Non-pigmented ciliary epithelial cell (primary cell): ENCODE measurements at places on chromosomes 3 and 15.

DNA sequence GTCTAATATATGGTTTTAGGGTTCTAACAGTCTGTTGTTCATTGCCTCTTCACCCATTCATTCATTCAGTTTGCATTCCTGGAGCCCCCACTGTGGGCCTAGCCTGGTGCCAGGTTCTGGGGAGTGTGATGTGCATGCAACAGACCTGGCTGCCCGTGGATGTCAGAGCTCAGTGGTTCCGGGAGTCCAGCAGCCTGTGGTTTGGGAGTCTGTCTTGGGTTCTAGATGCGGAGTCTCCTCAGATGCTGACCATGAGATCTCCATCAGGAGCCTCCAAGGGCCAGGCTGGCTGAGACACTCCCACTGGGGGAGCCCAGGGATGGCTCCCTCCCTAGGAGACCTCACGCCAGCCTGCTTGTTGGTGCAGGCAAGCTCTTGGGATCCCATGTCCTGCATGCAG, 92.1 kb upstream of the SEC13 start:
- DNase-seq = no peak

GRCh38 chr15:36370051-36370730, 209.2 kb upstream of the CDIN1 start:
- DNase-seq = no peak

DNA sequence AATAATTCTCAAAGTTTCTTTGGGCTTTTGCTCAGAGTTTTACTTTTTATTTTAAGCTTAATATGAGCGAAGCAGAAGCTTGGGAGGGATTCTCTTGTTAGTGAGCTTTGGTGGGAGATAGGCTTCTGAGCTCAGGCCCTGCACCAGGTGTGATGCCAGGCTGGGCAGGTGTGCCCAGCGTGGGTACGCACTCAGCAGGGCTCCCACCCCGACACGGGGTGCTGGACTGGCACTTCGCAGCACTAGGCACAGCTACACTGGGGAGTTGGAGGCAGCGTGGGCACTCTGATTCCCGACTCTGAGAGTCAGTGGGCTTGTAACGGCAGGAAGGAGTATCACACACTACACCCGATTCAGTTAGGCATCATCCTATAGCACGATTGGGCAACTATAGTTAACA, 244.0 kb downstream of the KLF13 start:
- DNase-seq = no peak

DNA sequence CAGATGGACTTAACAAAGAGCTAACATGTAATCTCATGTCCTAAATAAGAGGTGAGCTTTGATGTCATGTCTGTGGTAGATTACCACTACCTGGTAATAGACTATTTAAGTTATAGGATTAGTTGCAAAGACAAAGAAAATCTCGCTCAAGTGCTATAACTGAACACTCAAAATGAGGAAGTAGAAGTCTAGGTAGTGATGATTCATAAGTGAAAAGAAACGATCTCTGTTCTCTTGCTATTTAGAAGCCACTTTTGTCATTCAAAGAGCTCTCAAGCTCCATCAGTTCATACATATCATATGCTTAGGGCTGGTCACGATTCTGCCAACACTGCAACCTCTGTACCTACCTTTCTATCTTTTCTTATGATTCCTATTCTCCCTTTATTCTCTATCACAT, 110.9 kb downstream of the EDEM1 start:
- DNase-seq = no peak

DNA sequence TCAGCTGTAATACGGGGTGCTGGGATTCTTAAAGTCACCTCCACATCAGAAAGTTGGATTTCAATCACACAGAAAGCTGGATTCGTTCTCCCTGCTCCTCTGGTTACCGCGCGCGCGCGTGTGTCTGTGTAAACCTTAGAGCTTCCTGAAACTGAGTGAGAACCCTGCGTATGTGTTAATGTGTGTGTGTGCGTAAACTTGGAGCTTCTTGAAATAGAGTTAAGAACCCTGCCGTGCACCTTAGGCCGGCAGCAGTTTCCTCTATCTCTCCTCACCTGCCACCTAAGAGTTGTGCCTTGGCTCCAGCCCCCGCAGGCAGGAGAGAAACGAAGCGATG, 531 bp downstream of the LZTFL1 start:
- DNase-seq = no peak

DNA sequence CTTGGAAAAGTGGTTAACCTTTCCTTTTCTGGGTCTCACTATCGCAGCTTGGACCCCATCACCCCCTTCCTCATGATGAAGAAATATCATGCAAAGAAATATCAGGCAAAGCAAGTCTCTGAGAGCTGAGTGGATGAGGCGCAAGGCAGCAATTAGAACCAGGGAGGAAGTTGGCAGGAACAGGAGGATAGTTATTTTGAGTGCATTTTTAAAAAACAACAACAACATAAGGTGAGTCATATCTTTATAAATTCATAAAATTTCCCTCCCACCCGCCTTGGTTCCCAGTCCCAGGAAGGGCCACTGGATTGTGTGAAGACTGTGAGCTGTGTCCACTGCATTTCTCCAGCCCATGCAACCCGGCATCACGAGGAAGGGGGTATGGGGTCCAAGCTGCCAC, 316.9 kb upstream of the TLE3 start:
- no peak for DNase-seq

GRCh38 chr3:195031574-195032003, 239.4 kb downstream of the XXYLT1 start:
- no peak for DNase-seq

DNA sequence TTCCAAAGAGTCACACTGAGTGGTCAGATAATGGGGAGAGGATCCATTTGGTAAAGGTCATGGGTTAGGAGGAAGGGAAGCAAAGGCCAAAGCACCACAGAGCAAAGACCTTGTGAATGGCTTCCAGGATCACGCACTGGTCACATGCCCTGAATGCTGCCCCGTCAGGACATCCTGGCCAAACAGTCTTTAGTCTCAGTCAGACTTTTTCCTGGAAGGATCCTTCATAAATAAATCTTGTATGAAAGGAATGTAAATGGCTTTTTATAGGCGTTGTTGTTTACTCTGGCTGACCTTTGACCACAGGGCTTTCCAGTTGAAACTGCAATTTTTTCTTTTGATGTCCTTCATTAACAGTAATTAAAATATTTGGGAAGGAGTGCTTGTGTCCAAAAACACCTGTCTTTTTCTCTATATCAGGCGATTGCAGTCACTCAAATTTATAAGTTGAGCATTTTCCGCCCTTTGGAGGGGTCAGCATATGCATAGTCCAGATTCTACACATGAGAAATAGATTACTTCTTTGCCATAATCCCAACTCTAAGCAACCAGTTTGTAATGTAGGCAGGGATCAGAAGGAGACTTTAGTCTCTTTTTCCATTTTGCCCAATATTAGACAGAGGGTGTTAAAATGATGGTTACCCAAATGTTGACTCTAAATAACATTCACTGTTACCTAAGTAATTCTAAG, 48.4 kb downstream of the CHAC1 start:
- no peak for DNase-seq

DNA sequence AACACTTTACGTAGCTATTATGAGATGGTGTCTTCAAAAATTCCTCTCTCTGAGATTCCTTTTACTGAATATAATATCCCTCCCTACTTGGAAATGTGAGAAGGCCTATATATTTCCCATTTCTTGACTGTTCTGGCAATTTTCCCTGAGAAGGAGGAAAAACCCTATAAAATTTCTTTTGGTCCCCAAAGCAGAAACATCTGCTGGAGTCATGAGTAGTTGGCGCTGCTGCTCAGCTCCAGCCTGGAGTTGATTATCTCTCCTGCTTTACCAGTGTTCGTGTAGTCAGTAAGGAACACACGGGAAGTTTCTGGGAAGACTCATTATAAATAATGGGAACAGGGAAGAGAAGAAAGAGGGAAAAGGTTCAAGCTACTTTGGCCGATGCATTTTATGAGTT, 680.1 kb downstream of the EPHA3 start:
- DNase-seq = no peak

DNA sequence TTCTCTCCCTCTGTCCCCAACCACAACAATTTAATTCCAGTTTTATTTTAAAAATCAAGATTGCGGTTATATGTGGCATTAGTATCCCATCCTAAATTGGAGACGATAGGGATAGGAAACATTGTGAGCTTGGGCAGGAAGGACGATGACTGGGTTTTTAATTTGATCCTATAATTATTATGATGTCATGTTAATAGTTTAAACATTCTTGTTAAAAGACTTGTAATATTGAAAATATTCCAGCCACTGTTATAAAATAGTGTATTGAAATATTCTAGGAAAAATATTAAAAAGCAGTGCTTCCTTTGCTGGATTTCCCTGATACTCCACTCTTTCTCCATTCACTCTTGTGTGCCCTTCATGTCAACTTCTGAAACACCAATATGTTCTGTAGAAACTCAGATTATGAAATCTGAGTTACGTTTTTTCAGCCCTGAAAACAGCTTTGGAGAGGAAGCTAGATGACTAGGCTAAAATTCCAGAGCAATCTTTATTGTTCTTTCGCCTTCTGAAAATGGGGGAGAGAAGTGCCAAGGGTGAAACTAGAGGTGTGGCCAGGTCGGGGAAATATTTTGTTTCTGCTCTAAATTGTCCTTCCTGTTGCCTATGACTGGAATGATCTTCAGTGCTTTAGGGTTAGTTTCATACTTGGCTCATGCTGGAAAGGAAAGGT, 46.1 kb upstream of the MAP3K13 start:
- no peak for DNase-seq

- no peak for DNase-seq
Measured at GRCh38 chr3:64716110-64716710, 28.4 kb upstream of the ADAMTS9 start.

DNA sequence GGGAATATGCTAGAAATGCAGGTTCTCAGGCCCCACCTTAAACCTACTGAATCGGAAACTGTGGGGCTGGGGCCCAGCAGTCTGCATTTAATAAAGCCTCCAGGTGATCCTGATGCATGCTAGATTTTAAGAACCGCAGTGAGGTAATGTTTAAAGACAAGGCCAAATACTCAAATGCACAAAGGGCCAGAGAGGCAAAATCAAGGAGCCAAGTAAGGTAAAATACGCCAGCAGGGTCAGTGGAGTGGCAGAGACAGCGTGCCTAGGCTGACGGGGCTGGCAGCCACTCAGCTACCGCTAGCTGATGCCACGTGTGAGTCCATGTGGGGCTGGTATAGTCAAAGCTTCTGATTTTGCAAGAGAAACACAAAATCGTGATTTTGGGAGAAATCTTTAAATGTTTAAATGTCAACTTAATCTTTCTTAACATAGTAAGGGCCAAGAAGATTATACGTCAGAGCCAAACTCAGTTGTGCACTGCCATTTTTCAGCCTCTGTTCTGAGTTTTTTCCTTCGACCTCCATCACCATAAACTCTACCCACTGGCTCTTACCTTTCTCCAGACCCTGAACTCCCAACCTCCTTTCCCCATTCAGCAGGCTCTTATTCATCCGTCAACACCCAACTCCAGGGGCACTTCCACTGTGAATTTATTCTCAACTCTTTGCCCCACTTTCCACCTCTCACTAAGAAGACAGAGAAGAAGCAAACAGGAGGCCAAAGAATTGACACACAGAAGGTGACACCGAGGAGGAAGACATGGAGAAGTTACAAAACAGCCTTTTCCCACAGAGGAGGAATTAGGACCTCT, 136.6 kb upstream of the RAD18 start:
- DNase-seq = no peak

DNA sequence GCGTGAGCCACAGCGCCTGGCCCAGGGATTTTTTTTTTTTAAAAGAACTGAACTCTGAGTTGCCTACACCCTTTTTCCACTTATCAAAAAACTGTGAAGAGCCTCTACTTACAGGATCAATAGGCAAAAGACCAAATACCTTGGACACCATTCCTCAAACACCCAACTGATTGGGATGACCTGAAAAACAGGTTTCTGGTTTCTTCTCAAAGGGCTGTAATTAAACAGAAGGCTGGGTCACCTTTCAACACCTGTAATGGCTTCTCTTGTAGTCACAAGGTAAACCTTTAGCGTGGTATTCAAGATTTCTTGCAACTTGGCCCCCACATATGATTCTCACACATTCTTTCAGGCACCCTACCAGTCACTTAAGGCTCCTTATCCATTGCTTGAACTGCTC, 38.4 kb upstream of the PLXND1 start:
- DNase-seq = no peak

- no peak for DNase-seq
Measured at GRCh38 chr15:41904541-41905005, 10.7 kb upstream of the SPTBN5 start.

- no peak for DNase-seq
Measured at GRCh38 chr3:43102773-43103480, 3.0 kb downstream of the POMGNT2 start.

DNA sequence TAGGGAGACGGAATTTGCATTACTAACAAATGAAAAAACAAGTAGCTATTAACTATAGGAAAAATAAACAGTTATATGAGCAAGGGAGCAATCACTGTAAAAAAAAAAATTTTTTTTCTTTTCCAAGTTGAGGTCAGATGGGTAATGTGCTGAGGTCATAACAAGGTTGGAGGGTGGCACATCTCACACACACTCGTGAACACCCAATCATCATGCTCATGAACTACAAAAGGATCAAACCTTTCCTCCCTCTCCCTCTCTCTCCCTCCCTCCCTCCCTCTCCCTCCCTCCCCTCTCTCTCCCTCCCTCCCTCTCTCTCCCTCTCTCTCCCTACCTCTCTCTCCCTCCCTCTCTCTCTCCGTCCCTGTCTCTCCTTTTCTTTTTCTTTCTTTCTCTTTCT, 97.9 kb upstream of the CGNL1 start:
- no peak for DNase-seq

DNA sequence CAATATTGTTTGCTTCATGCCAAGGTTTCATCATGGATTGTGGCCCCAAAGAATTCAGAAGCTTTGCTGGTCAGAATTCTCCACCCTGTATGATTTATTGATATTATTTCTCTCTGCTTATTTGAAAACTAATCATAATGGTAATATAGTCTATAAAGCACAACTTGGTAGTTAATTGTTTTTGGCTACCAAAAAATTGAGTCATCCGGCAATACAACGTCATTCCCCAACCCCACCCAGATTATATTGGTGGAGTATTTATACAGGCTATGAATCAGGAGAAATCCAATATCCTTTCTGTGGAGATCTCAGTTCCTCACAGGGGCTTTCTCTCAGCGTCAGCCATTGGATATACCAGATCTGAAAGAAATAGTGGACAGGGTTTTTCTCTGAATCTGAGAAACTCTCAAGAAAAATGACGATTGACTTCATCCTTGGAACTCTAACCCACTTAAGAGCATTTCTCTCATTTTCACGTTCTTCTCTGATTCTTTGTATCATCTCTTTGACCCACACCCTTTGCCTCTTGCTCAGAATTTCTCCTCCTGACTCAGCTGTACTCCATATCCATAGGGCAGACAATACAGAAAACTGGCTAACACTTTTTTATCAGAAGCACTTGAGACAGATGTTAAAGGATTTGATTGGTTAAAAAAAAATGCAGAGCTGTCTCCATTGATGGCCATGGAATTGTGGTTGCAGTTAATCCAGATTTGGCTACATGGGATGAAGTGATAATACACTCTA, 1055.8 kb upstream of the CADM2 start:
- DNase-seq = no peak

- DNase-seq = no peak
Measured at GRCh38 chr3:158671821-158672214, 630 bp downstream of the LXN start.

GRCh38 chr3:106208967-106209366, 340.2 kb upstream of the CBLB start:
- no peak for DNase-seq

- no peak for DNase-seq
Measured at GRCh38 chr3:46901591-46902187, 24.2 kb downstream of the PTH1R start.
